ENCODE measurements at places on chromosomes 4 and X. TPM values are rescaled to one million over a fixed set of nuclear protein-coding genes. Genes with fewer than 3 reads are reported as not detected.
A peak's percentile ranks its signal among the peaks of the same experiment; 100 is the strongest.

The F8A2 gene
- not detected for polyA plus RNA-seq

The ZFP42 gene
- not detected for polyA plus RNA-seq

The GAGE12E gene
- not detected for polyA plus RNA-seq

The TMEM150C gene
- polyA plus RNA-seq, result 22.9 TPM

The VEGFD gene
- 1.2 TPM for polyA plus RNA-seq

The CD40LG gene
- 0.22 TPM for polyA plus RNA-seq

The LDB2 gene
- polyA plus RNA-seq, result 26.9 TPM

The STATH gene
- polyA plus RNA-seq, result not detected

The CYLC1 gene
- not detected for polyA plus RNA-seq

- no peak for DNase-seq
Observed at GRCh38 chrX:38824176-38824575, 22.9 kb downstream of the MID1IP1 start.

DNA sequence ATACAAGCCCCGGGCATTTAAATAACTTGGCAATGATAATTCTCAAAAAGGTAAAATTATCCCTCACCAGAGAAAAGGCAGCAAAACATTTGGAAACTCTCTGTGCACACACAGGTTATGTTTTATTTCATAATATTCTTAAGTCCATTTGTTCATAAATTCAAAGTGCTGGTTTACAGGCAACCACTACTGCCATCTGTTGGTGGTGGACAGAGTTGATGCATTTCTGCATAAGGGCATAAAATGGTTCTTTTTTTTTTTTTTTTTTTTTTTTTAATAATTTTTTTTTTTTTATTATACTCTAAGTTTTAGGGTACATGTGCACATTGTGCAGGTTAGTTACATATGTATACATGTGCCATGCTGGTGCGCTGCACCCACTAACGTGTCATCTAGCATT, 31.5 kb upstream of the IL21 start:
- no peak for DNase-seq

DNA sequence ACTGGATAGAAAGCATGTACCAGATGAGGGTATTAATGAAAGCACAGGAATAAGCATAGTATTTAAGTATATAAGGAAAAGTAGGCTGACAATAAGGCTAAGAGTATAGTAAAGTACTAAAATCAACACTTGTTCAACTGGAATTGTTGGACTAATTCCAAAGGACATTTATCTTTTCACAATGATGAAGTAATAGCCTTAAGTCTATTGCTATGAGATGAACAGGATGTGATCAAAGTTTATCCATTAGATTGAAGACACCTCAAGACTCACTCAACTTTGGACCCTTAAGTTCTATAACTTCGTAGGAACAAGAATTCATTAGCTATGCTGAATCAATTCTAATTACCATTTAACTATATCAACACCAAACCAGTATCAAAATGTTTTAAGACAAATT, 7.6 kb downstream of the MAD2L1 start:
- DNase-seq, result no peak

GRCh38 chr4:43882470-43882869, 566.1 kb downstream of the KCTD8 start:
- DNase-seq, result no peak

DNA sequence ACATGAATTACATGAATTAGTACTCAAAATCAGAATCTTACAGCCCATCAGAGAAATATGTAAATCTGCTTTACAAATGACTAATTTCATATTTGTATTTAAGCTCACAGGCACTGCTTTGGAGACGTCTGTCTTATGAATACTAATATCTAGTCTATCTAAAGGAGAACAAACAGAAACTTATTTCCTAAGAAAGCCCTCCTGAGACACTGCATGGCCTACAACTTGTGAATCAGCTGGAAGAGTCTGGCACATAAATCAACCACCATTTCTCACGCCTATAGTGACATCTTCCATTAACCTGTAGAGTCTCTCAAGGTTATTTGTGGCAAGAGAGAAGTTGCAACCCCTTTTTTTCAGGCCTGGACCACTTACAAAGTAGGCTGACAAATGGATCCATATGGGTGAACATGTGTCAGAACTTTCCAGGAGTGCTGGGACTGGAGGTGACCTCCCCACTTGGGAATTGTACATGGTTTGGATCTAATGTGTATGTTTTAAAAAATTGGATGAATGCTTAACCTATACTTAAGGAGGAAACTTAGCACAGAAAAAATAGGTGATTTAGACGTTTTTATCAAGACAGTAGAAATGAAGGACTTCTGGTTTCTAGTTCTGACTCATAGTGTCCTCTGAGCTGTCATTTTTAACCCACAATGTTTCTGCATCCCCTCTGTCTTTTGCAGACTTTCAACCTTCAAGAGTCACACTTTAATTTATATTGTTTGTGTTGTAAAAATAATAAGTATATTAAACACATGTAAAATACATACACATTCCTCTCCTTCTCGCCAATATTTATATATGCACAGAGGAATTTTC, 83.2 kb upstream of the ARHGAP24 start:
- no peak for DNase-seq

DNA sequence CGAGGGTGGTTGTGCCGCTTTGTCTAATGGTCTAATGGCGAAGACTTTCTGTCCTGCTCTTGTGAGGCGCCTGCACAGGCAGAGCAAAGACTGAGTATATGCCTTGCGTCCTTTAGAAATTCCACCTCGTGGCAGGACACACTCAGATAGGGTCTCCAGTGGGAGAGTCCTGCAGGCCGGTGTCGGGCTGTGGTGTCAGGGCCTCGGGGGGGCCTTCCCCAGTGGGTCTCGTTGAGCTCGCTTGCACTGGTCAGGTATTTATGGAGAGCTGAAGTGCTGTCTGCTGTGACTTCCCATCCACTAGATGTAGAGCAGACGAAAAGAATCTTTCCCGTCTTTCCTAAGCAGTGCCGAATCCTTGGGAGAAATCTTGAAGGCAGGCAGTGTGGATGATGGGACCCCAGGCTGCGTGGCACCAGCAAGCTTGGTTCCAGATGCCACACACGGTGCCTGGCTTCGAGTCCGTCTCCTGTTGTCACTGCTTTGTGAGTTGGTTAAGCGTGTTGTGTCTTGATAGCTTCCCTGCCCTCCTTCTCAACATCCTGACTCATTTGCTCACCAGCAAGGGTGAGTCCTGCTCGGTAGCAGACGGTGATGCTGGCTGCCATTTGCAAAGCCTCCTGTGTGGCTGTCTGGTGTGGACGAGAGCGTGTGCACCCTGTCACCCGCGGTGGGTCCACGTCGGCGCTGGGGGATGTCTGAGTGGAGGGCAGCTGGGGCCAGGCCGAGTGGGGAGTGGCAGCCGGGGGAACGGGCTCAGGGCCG, 20.5 kb downstream of the MAEA start:
- no peak for DNase-seq

- no peak for DNase-seq
Observed at GRCh38 chr4:120005076-120005475, 61.6 kb downstream of the MAD2L1 start.

DNA sequence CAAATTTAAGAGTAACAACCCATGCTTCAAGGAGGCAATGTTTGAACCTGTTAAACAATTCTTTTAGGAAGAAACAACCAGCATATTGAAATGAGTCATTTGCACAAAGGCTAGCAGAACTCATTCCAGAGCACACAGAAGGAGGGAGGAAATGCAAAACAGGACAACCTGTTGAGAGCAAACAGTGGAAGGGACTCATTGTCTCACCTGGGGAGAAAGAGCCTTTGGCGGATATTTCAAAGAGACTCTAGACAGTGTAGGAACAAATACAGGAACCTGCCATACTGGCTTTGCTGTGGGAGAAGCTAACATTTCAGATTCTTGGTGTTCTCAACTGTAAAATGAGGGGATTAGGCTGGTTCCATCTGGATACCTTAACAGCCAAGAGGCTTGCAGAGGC, 14.8 kb upstream of the RASGEF1B start:
- DNase-seq, result no peak

GRCh38 chr4:128249787-128250668, 37.6 kb downstream of the PGRMC2 start:
- no peak for DNase-seq

- DNase-seq, result no peak
Observed at GRCh38 chr4:128475597-128475996, 188.0 kb upstream of the PGRMC2 start.

- no peak for DNase-seq
Observed at GRCh38 chr4:10736266-10736665, 51.7 kb upstream of the CLNK start.

- DNase-seq, result no peak
Observed at GRCh38 chrX:153481043-153481442, 10.7 kb upstream of the HAUS7 start.

DNA sequence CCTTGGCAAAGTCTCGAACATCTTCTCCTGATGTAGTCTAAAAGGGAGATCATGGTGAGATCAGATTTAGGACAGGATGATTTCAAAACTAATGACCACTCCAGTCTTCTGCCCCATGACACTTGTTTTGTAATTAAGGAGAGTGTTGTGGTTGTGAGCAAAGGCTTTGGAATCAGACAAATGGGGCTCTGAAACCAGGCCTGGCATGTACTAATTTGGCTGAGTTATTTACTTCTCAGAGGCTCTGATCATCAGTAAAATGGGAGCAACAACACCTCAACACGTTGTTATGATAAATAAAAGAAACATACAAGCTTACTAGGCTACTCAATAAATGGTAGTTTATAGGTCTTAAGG, 106.9 kb upstream of the FTHL17 start:
- no peak for DNase-seq

GRCh38 chrX:11770320-11770719, 12.3 kb downstream of the MSL3 start:
- peak; percentile 45 for DNase-seq

DNA sequence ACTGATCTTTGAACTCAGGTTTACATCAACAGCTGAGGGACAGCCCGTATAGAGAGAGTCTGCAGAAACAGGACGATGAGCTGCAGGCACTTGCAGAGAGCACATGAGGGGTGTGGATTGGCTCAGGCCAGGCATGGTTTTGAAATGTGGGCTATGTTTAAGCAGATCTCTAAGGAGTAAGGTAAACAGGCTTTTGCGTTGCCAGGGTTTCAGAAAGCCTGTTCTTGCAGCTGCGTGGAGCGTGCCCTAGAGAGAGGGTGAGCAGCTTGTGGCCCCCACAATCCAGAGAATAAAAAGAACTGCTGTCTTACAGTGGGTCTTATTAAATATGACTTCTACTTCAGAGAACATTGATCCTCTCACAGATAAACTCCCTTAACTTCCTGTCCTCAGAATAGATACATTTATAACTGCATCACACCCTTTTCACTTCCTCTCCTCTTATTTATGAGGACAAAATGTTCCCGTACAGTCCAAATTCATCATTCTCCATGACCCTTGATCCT, 64.1 kb downstream of the TMA16 start:
- peak; percentile 12 for DNase-seq

DNA sequence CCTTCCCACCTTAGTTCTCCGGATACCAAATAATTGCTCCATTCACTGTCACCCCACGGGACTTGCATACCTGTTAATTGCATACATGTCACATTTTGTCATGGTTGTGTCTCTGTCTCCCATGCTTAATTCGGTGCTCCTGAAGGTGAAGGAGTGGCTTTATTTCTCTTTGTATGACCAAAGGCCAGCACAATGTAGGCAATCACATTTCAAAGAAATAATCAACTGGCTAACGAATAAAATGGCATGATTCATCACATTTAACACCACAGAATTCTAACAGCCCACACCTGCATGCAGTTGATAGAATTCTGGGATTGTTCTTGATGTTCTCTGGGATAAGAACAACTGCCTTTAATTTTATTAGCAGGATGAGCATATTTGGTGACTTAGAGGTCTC, 59.3 kb downstream of the ATXN3L start:
- no peak for DNase-seq

GRCh38 chr4:22969287-22969896, 276.7 kb downstream of the GBA3 start:
- DNase-seq, result no peak

- no peak for DNase-seq
Observed at GRCh38 chrX:135480076-135480475, 40.4 kb upstream of the INTS6L start.

DNA sequence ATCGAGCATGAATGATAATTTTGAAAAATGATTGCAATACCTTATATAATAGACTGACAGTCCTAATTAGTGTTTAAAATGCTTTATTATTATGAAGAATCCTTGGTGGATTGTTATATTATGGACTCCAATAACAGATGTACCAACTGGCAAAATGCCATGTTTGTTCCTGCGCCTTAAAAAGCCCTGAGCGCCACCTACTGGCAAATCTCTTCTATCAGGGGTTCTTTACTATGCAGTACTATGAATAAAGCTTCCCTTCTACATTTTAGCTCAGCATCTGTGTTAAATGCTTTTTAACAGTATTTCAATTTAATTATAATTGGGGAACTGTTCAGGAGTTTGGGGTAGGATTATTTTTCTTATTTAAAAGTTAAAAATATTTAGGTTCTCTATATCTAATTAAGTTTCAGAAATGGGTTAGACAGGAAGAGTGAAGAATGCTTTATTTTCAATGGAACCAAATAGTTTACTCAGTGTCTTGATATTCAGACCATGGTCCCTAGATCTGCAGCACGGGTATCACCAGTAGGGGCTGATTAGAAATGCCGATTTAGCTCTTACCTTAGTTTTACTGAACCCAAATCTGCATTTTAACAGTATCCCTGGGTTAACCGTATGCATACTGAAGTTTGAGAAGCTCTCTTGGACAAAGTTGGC, 20.0 kb downstream of the CFAP97 start:
- DNase-seq, result peak; percentile 57

- no peak for DNase-seq
Observed at GRCh38 chr4:185263419-185263818, 54.0 kb downstream of the SNX25 start.

DNA sequence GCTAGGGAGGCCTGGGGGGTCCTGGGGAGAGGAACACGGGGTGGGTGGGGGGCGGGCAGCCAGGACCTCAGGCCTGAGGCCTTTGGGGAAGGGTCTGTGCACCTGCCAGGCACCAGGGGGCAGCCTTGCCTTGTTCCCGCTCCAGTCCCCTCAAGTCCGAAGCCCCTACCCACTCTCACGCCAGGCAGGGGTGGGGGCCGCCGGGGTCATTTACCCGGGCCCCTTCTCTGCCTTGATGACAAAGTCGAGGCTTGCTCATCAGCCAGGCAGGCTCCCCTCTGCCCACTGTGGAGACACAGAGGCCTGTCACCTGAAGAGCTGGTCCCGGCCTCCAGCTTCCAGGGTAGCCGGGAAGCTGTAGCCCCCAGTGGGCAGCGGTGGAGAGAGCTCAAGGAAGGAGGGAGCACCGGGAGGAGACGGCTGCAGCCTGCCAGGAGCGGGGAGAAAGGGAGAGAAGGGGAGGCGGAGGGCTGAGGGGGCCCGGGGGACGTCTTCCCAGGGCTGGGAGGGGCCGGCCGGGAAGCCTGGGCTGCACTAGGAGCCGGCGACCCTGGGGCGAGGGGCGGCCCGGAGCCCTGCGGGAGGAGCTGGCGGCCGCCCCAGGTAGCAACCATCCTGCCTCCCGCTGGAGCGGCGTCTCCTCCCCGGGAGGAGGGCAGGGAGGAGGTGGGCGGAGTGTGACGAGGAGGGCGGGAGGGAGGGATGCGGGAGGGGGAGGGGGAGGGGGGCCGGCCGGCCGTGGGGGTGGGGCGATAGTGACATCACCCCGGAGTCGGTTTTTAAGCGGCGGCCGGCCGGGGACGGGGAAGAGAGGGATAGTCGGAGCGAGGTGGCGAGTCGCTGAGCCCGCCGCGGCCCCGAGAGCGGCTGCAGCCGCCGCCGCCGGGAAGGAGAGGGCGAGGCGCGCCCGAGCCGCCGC, at the start of gene SLC6A8:
Gene SLC6A8, plus strand, starts transcription at position 806 of the 919 bp plus-strand sequence. CDS start 649 bp downstream, outside the sequence.
- peak; percentile 73 for DNase-seq

- DNase-seq, result no peak
Observed at GRCh38 chr4:128979934-128980333, 113.4 kb downstream of the SCLT1 start.

GRCh38 chr4:7132249-7132648, 60.1 kb upstream of the SORCS2 start:
- no peak for DNase-seq

Data from kidney (tissue), 22 donors.